Stimulated activated CD8-positive, alpha-beta memory T cell treated with anti-CD3 and anti-CD28 coated beads, Interleukin-2, amount 100 ng/mL, for 48 hours (primary cell): ENCODE measurements at places on chromosomes 3 and 15.
A peak's percentile ranks its signal among the peaks of the same experiment; 100 is the strongest.

DNA sequence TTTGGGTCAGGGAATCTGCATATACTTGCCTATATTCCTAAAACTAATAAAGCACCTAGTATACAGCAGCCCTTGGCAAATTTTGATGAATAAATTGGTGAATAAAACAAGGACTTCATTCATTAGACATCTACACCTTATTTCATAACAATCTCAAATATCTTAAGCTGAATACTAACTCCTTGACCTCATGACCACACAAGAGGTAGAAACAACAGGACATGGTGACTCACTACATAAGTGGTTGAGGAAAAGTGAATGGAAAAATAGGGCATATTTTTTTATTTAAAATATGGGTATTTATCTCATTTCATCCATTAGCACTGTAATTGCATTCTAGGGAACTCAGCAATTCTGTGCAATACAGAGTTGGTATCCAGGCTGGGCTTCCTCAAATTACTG, 7.8 kb upstream of the STAC start:
- no peak for DNase-seq

DNA sequence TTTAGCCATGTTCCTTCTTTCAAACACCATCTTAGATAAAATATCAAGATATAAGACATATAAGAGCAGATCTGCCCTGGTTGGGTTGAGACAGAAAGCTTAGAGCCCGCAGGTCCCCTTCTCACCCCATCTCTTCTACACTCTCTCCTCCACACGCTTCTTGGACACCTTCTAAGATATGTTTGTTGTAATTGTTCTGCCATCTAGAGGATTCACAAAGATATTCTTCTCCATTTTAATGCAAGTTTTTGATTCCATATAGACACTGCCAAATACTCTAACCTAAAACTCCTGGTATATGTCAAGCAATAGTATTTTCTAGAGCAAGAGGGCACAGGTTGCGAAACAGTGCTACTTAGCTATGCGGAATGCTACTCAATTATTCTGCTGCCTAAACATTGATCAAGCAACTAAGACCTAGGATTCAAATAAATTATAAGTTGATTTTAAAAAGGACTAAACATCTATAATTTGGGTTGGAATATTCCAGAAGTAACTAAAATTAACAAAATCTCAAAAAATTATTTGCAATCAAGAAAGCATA, 6.8 kb downstream of the CHRM5 start:
- DNase-seq, result no peak

DNA sequence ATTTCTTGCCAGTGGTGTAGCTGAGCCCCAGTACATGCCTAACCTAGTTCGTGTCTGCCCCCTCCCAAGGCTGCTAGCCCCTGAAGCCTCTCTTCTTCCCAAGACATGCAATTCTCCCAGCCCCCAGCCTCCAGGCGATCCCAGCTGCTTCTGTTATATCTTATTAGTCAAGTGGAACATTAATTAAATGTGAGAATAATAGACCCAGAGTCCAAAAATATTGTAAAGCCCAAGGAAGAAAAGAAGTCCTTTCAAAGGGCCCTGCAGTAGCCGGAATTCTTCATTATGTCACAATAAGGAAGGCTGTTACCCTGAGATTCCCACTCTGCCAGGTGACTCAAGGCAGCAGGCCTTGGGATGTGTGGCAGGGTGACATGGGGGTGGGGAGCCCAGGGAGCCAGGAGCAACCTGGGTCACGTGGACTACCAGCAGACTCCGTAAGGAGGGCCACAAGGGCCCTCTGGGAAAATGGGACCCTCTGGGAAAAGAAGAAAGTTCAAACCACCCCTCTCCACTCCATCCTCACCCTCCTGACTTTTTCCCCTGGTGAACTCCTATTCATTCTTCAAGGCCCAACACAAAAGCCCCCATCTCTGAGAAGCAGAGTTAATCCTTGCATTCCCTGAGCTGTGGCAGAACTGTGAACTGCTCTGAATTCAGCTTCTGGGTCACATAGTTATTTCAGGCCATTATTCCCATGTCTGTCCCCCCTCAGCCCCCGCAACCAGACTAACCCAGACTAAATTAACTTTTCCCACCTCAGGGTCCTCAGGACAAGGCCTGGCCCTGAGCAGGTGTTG, 21.8 kb upstream of the TRH start:
- DNase-seq, result no peak

DNA sequence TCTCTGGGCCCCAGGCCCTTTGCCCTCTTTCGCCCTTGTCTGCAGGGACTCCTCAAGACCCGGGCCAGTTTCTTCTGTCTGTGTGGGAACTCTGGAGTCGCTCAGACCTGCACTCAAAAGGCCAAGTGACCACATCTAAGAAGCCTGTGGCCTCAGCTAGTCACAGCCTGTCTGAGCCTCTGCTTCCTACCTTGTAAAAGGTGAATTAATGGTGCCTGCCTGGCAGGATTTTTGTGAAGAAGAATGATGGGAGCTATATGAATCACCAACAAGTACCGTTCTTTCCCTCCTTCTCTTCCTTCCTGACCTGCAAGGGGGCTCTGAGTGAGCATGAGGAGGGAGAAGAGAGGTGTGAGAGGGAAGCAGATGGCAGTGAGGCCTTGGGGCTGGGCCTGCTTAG, 7.5 kb downstream of the PLIN1 start:
- no peak for DNase-seq

DNA sequence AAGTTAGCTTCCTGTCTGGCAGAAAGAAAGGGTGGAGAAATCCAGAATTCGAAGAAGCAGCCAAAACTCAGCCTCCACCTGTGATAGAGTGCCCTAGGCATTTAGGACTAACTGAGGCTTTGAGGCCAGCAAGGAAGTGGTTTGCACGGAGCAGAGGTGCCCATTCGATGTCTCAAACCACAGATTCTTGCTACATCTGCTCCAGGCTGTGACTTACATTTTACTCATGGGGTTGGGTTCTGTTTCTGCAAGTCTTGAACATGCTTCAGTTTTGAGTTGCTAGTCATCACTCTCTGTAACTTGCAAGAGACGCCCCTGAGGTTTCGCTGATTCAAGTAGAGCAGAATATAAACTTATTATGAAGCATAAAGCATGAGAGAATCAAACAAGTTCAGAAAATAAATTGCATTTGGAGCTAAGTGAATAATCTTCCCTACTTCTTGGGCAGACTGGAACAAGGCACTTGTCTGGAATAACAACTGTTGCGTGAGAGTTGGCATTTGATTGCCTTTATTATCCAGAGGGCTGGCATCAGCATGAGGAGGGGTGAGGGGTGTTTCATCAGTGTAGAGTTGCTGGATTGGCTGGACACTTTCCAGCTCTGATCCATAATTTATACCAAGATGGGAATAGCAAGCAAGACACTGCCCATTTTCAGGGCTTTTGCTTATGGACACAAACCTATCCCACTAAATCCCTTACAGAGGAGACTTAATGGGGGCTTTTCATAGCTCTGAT, 256.5 kb downstream of the AGBL1 start:
- DNase-seq, result no peak

DNA sequence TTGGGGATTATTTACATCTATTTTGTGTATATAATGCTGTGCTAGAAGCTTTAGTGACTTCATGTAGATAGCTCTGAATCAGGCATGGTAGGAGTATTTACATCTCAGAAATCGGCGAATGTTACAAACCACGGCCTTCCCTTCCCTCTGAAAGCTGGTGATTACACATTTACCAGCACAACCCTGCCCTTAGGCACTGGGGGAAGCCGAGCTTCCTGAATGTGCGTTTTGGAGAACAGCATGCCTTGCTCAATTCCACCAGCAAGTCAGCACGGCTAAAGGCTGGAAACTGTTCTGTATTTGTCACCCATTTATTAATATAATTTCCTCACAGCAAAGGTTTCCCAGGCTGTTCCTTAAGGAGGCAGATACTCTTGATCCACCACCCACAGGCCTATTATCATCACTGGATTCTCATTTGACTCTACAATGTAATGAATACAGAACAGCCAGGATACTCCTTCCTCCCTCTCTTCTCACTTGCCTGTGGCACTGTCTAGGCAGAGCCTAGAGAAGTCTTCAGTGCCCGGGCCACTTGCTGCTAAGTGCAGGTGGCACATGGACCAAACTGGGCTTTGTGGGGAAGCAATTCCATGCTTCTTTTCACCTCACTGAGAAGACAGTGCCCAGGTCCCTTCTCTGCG, 55.2 kb upstream of the CACNA2D3 start:
- no peak for DNase-seq

GRCh38 chr15:53160092-53160704, 370.1 kb upstream of the ONECUT1 start:
- no peak for DNase-seq

DNA sequence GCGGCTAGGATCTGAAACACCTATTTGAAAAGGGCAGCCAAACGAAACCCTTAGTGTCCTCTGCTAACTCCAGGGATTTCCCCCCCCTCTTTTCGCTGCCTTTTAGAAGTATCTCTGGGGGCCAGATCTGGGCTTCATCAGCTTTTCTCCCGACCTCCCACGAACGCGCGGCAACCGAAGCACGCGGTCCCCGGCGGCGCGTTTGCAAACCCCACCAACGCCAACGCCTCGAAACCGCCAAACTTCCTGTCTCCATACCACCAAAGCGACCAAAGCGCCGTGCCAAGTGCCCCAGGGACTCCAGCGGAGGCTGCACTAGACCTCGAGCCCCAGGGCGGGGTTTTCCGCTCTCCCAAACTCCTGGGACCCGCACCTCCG, 155.8 kb upstream of the FRMD4B start:
- DNase-seq, result peak; percentile 4

DNA sequence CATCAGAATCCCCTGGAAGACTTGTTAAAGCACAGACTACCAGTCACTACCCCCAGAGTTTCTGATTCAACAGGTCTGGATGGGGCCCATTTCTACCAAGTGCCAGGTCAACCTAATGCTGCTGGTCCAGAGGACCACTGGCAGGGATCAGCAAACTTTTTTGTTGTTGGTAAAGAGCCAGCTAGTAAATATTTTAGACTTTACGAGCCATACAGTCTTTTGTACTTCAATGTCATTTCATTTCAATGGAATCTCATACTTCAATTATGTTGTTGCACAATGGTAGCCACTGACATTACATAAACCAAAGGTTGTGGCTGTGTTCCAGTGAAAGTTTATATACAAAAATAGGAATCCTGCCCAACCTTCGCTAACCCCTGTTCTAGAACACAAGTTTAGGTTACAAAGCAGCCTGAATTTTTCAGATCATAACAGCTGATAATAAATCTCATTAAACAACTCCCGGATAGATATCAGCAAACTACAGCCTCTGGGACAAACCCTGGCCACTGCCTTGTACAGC, 28.7 kb downstream of the ULK4 start:
- DNase-seq, result no peak

GRCh38 chr3:87145553-87145952, 81.6 kb upstream of the CHMP2B start:
- no peak for DNase-seq

DNA sequence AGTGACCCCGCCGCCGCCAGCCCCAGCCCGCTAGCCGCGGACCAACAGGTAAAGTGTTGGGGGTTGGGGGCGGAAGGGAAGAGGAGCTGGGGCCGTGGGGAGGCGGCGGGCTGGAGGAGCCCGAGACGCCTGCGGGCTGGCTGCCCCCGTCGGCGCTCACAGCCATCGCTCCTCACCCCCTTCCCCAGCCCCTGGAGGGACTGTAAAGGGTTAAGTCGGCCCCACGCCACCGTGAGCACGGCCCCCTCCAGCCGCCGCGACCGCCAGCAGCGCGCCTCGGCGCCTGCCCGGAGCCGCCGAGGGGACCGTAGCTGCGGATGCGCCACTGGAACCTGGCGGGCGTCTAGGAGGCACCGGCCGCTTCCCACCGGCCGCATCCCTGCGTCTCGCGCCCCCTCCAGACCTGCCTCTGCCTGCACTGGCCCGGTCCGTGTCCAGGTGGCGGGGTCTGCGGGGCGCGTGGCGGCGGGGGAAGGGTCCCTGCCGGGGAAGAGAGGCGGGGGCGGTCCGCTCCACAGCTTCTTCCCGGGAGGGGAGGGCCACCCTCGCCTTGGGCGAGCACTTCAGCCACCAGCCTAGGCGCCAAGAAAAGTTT, 522 bp downstream of the MED12L start:
- peak; percentile 5 for DNase-seq

GRCh38 chr3:46749129-46749528, 31.5 kb upstream of the PRSS50 start:
- no peak for DNase-seq

DNA sequence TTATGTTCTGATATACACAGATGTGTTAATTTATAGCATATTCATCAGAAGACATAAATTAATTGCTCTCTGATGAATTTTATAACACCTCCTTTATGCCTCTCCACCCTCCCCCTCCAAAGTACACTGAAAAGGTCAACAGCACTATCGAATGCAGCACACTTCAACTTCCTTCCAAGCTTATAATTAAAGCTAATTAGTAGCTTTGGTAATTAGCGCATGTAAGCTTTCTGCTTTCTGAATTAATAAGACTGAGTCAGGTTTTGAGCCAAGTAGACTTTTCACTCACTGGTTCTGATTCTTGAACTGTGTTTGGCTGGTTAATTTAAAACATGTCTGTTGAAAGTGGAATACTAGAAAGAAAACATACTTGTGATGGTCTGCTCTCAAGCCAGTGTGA, 760.8 kb upstream of the CFAP20DC start:
- no peak for DNase-seq

- DNase-seq, result no peak
Observed at GRCh38 chr3:25895443-25895842, 105.6 kb downstream of the OXSM start.

DNA sequence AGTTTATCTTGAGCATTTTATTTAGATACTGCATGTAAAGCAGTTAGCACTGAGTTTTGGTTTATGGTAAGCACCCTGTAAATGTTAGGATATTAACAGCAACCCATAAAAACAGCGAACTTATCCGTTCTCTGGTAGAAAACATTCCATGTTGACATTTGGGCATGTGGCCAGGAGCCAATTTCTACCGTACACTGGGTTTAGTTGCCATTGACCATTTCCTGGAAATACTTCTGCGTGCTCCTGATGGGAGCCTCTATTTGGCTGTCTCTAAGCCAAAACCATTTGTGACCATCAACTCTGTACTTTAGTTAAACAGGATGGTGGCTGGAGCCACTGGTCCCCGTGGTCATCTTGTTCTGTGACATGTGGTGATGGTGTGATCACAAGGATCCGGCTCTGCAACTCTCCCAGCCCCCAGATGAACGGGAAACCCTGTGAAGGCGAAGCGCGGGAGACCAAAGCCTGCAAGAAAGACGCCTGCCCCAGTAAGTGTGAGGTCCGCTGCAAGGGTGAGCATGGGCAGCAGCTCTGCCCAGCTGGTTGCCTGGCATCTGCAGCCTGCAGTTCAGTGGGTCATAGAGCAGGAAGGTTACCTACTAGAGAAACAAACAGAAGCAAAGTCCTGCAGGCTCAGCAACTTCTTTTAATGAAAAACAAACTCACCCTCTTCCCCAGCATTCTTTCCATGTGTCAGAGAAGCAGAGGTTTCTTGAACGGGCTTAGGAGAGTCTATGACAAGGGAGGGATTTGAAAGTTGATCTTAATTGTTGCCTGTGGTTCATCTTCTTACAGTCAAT, 7.1 kb downstream of the THBS1 start:
- no peak for DNase-seq

- DNase-seq, result no peak
Observed at GRCh38 chr3:161067335-161067734, 37.8 kb downstream of the B3GALNT1 start.

GRCh38 chr3:126663750-126664149, 8.8 kb upstream of the TXNRD3 start:
- DNase-seq, result no peak

- DNase-seq, result no peak
Observed at GRCh38 chr3:143361589-143361988, 242.0 kb downstream of the CHST2 start.
